ENCODE measurements at places on chromosomes 2 and 18. TPM values are rescaled to one million over a fixed set of nuclear protein-coding genes. Genes with fewer than 3 reads are reported as not detected.

Gene PMAIP1
- 2.1 TPM for total RNA-seq

Gene ARHGEF4
- total RNA-seq = 0.11 TPM

Gene LRRC30
- not detected for total RNA-seq

Gene ZSWIM2
- total RNA-seq = not detected

Gene BCL11A
- not detected for total RNA-seq

Gene ANKRD39
- total RNA-seq = 23.2 TPM

Gene XDH
- total RNA-seq = not detected

Gene TP53I3
- 44.1 TPM for total RNA-seq

Gene SP9
- total RNA-seq = not detected

Gene GPR45
- not detected for total RNA-seq

Gene SAG
- total RNA-seq = not detected

Gene RND3
- 0.73 TPM for total RNA-seq

Gene TMEM37
- total RNA-seq = 23.7 TPM

Gene TEX261
- total RNA-seq = 43.8 TPM

Gene GPR148
- not detected for total RNA-seq

Gene UGT1A9
- not detected for total RNA-seq

Gene GALR1
- total RNA-seq = not detected

Gene TCF7L1
- 0.04 TPM for total RNA-seq

Gene KYNU
- 68.6 TPM for total RNA-seq

Gene PPM1G
- 211 TPM for total RNA-seq

Gene AFF3
- not detected for total RNA-seq

Gene CHN1
- total RNA-seq = 2.8 TPM

Gene SERPINB8
- 2.6 TPM for total RNA-seq

Gene WDR43
- total RNA-seq = 167 TPM

Data from HepG2 (cell line).